ENCODE measurements at places on chromosomes 12 and 14. TPM values are rescaled to one million over a fixed set of nuclear protein-coding genes. Genes with fewer than 3 reads are reported as not detected.

DNA sequence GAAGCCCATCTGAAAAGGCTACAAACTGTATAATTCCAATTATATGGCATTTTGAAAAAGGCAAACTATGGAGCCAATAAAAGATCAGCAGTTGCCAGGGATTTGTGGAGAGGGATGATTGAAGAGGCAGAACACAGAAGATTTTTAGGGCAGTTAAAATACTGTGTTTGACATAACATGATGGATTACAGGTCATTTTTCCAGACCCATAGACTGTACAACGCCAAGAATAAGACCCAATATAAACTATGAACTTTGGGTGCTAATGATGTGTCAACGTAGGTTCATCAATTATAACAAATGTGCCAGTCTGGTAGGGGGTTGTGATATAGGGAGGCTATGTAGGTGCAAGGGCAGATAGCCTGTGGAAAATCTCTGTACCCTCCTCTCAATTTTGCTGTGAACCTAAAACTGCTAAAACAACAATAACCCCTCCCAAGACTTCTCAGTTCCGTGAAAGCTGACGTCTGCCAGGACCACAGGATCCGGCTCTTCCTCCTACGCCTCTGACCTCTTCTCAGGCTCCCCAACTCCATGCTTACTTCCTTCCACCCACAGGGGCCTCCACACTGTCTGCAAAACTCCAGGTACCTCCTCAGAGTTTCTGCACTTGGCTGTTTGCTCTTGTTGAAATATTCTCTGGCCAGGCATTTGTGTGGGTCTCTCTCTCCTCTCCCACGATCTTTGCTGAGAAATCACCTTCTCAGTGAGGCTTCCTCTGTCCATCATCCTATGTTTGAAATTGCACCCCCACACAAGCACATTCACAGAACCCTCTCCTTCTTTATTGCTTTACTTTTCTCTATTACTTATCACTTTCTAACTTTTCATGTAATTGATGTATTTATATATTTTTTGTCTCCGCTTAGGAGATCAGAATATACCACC, 131.4 kb downstream of the BBS10 start:
- no peak for DNase-seq

- DNase-seq = no peak
These were observed 58.1 kb downstream of the ETV6 start for GRCh38 chr12:11707535-11707934.

The ENDOU gene
- not detected for total RNA-seq

DNA sequence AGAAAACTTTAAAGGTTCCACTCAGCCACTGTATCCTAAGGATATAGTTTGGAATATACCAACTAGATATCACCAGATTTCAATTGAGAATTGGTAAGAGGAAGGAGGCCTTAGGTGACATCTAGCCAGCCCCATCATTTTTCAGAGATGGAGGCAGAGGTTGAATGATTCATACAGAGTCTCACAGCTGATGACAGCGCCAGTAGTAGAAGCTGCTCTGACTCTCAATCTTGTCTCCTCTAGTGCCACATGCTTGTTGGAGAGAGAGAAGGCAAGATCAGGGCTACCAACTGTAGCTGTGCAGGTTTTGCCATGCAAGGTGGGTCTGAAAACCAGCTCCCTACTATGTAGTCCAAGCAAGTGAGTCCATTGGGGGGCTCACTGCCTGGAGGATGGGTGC, 6.1 kb downstream of the FRMD6 start:
- no peak for DNase-seq

DNA sequence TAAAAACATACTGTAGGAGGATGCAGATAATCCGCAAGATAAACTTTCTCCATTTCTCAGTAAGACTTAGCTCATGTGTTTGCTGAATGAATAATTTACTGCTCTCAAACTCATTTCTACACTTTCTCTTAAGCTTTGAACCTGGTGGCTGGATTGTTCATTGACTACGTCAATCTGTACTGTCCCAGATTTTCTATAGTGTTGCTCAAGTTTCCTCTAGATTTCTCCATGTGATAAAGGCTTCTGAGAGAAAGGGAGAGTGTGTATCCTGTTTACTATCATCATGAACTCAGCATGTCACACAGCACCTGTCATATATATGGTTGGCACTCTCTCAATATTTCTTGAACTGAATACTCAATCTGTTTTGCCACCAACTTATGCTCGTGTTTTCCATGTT, 518.0 kb upstream of the TBX3 start:
- no peak for DNase-seq

GRCh38 chr12:89280833-89281538, 71.3 kb downstream of the DUSP6 start:
- DNase-seq = no peak

DNA sequence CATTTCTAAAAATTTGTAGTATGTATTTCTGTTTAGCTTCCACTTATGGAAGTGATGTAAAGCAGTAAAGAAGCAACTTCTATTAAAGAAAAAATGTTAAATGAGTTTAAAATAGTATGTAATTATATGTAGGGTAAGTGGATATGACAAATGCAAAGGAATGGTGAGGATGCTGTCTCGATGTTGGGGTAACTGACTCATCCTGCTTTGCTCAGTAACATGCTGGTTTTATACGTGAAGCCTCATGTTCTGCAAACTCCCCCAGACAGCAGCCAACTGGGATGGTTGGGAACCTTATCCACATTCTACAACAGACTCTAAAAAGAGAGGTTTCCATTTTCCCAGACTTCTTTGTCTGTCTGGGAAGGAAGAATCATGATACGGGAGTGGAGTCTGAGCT, 1006.4 kb upstream of the TMEM132C start:
- no peak for DNase-seq

The SERPINA9 gene
- not detected for total RNA-seq

DNA sequence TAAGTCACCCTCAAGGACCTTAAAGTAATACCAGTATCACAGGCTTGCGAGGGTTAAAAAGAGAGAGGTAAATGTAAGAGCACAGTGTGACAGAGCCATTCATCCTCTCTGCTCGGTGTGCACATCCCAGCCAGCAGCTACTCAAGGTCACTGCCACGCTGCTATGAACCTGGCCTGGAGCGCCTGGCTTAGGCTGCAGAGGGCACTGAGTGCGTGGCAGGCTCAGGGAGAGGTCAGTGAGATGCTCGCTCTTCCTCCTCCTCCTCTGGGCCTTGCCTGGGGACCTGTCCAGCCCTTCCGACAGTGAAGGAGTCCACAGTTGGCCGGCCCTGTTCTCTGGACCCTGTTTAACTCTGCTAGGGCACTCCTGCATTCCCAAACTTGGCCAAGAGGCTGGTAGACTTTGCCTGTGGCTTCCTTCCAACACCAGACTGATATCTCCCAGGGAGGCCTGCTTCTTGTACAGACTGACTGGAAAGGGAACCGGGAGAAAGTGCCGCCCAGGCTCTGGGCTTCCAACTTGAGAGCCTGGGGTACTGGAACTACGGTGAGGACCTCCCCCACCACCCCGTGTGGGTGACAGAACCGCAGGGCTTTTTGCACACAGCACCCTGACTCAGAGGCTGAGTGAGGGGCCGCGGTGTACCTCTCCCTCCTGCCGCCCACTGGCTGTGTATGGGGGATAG, 62.6 kb upstream of the CORO1C start:
- DNase-seq = peak; percentile 47

- no peak for DNase-seq
These were observed 91.6 kb upstream of the HIF1A start for GRCh38 chr14:61603736-61604135.
